HuH-7 (cell line): ENCODE measurements at places on chromosomes 5 and 9.

DNA sequence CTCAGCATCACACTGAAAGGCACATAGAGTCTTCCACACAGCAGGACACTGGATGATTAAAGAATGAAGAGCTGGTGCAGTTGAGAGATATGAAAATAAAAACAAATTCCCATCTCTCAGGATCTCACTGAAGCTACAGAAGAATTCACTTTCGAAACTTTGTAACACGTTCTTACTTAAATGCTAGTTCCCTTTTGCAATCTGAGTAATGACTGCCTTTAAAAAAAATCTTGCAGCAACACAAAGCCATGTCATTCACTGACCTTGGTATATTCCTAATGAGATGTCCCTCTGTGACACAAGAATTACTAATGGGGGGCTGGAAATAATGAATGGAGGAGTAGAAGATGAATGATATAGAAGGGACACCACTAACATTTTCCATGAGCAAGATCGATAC lies 201.8 kb downstream of the GLIS3 start:
- DNase-seq: no peak

DNA sequence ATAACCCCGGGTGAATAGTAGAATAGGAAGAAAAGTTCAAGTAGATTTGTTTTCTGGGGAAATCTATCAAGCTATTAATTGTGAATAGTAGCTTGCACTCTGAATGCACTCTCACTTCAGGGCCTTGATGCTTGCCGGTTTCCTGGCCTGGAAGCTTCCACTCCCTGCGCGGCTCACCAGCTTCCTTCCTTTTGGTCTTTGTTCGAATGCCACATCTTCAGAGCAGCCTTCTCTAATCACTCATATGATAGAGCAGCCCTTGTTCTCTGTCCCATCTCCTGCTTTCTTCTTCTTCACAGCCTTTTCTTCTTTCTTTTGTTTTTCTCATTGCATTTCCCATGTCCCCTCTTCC lies 146.7 kb downstream of the MAST4 start:
- DNase-seq: no peak

GRCh38 chr5:38994324-38994927 lies 79.8 kb downstream of the RICTOR start:
- DNase-seq: peak; percentile 46

DNA sequence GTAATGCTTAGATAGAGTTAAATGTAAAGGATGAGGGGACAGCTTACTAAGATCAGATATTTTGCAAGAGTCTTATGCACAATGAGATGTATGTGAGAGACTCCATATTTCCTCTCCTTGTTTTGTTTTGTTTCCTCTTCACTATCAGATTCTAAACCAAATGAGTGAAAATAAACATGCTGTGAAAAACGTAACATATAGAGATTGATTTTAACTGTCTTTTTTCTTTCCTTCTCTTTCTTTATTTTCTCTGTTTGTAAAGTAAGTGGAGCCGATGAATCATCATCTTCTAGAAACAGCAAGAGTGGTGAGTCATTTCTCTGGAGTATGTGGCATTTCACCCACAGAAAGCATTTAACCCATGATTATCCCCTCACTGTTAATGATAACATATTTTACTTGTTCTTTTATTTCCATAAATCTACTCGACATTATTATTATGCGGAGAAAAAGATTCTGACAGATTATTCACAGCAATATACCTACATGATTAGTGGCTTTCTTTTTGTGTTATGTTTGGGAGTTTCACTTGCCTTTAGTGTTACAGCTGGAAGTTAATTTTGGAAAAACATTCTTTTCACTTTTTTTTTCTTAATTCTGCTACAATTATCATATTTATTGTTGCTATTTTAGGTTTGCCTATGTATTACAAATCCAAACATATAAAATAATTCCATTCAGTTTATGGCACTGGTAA lies 2.1 kb upstream of the ANXA1 start:
- no peak for DNase-seq

- no peak for DNase-seq
These were observed 21.0 kb upstream of the RAB14 start for GRCh38 chr9:121222524-121223171.

DNA sequence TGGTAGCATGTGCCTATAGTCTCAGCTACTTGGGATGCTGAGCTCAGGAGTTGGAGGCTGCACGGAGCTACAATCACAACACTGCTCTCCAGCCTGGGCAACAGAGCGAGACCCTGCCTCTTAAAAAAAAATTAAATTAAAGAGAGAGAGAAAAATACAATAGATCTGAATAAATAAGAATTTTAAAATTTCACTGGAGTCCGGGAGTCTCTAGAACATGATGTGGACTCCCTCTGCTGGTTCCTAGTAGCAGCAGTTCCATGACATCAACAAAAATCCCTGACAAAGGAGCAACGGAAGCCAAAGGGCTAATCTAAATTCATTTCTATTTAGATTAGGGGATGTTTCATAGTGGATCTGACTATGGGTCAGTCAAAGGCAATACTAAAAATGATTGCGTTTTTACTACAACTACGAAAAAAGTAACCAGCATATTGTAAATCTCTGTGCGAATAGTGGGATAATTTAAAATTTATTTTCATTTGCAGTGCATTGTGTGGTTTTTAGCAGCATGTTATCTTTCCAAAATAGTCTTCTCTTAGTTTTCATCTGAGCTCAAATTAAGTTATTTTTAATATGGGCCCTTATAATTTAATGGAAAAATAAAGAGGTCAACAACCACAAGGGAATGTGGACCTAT lies 6.7 kb downstream of the INIP start:
- DNase-seq: peak; percentile 30

DNA sequence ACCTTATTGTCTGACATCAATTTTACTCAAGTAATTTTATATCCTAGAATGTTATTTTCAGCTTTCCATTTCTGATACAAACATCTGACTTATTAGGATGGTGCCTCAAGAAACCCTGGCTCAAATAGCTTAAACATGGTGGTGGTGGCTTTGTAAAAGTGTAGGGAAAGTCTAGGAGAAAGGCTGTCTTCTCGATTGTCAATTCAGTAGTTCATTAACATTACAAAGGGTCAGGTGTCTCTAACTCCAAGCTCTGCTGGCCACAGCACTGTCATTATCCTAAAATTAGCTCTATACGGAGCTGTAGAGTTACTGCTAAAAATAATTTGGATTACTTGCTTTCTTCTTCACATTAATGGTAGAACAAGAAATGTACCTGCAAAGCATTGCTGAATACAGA lies 1360.1 kb upstream of the CDH6 start:
- no peak for DNase-seq

DNA sequence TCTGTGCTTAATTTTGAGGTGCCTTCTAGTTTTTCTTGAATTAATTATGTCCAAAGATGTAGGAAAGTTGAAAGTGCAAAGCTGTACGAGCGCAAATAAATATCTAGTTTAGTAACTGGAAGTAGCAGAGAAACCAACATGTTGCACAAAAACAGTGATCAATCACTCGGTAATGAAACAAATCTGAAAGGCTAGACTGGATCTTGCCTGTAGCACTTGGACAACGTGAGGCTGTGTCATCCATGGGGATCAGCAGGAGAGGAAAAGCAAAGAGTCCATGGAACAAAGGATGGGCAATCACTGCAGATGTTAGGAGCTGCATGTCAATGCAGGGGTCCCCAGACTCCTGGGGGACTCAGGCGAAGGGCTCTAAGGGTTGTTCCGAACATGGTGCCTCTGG lies 424.2 kb downstream of the IRX1 start:
- DNase-seq: no peak

- DNase-seq: no peak
These were observed 459.5 kb upstream of the KLF4 start for GRCh38 chr9:107949061-107949460.

DNA sequence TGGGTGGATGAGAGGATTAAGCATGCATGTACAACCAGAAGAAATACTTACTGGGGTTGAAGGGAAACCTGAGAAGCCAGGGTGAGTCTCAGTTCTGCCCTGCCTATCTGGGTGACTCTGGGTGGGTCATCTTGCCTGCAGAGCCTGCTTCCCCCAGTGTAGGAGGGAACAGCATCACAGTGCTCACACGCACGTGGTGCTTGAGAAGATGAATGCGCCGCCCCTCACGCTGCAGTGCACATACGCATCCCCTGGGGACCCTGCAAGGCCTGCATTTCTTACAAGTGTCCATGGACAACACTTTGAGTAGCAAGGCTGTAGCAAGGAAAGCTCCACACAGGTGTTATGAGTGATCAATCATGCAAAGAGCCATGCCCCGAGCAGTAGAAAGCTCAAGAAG lies 18.7 kb upstream of the GABBR2 start:
- DNase-seq: no peak

DNA sequence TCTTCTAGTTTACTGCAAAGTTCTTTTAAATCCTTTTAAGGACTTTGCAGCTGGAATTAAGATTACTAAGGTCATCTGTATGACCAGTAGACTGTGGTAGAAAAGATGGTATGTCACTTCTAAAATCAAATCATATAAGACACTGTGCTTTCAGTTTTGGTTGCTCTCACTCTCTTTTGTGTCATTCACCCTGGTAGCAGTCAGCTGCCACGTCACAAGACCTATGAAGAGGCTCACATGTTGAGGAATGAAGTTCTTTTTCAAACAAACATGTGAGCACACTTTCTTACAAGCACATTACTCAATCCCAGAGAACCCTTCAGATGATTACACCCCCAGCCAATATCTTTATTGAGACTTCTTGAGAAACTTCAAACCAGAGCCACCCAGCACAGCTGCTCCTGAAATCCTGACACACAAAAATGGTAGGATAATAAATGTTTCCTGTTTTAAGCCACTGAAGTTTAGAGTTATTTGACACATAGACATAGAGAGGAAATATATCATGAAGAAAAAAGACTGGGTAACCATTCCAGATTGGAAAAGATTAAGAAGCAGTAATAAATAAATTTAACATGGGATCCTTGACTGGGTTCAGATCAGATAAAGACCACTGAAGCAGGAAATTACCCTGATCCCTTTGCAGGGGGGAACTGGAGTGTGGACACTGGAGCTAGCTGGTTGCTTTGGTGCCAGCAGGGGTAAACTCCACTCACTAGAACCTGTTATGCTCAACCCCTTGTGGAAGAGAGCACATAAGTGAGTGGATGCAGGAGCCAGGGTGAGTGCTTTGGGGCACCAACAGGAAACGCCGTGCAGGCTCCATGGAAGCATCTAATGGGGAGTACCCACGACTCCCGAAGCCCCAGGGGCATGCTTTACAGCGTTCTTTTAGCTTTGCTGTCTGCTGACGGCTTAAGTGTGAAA lies 64.1 kb downstream of the SLCO4C1 start:
- DNase-seq: no peak

GRCh38 chr5:31948006-31948405 lies 226.1 kb downstream of the GOLPH3 start:
- DNase-seq: no peak

DNA sequence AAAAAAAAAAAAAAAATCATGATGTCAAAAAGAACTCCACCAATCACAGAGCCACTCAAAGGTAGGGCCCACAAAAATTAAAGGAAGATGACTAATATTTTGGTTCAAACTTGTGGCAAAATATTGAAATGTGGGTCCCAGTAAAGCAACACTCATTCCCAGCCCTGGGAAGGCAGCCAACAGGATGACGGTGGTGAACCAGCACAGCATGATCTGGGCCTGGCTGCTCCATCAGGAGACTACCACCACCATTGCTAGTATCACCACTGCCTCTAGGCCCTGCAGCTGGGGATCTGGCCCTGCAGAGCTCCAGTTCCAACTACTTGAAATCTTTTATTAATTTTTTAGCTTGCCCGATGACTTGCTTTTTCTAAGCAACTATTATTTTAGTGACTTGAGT lies 206.8 kb upstream of the ITGA1 start:
- DNase-seq: no peak

- peak; percentile 71 for DNase-seq
These were observed 12.4 kb upstream of the CYFIP2 start for GRCh38 chr5:157253547-157253946.

- no peak for DNase-seq
These were observed 74.6 kb downstream of the NPR3 start for GRCh38 chr5:32785611-32786254.

DNA sequence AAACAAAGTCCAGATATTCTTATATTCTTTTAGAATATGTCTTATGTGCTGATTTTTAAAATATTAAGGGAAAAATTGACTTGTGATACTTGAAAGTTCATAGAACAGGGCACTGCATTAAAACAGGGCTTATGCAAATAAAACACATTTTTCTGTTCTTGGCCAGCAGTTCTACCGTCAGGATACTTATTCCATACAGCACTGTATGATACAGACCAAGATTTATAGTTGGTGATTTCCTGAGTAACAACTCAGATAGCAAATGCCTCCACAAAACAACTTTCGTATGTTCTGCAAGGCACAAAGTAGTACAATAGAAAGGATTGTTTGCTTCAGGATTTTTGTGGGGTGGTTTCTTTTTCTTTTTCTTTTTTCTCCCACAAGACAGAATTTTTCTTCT lies 70.0 kb downstream of the F2RL2 start:
- no peak for DNase-seq

DNA sequence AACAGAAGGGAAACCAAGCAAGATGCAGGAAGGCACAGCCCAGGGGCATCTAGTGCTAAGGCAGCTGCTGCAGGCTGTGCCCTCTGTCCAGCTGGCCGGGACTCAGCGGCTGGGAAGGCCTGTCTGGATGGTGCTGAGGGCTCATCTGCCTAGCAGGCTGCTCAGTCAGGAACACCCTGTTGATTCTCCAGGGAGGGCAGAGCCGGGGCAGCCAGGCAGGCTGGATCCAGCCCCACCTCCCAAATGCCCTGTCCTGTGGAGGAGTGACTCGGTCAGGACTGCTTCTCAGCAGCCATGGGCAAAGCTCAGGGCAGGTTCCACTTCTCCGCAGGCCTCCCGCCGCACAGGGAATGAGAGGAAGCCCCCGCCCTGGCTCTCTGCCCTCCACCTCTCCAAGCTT lies 7.8 kb upstream of the LCN9 start:
- no peak for DNase-seq

- no peak for DNase-seq
These were observed 53.6 kb downstream of the GADD45G start for GRCh38 chr9:89658401-89658800.

DNA sequence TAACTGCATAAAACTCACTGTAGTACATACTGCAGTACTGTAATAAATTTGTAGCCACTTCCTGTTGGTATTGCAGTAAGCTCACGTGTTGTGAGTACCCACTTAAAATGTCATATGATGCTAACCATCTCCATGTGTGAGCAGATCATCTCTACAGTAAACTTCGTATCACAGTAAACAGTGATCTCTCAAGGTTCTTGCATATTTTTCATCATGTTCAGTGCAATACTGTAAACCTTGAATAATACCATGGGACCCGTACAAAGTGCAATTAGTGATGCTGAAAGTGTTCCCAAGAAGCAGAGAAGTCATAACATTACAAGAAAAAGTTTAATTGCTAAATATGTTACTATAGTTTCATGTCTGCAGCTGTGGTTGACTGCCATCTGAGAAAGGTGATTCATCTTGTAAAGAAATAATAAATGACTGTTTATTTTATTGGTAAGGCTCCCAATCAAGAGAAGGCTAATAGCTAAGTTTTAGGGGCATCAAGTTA lies 253.8 kb upstream of the POU5F2 start:
- no peak for DNase-seq
